CD4-positive, alpha-beta T cell treated with Interleukin-17A for 1 hour (primary cell): ENCODE measurements at places on chromosomes 16 and 17.

DNA sequence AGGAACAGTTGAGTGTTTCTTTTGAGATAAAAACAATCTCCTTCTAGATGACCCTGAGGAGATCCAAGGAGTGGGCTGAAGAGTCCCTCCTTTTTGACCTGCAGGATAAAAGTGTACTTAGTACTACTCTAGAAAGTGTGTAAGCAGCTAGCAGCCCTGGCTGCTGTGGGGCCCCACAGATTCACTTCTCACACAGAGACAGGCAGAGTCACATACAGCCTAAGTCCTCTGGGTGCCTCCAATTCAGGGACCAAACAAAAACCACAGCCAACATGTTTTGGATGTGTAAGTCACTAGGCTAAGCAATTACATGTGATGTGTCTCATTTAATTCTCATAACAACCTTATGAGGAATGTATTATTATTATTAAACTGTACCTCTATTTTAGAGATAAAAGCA lies 97.1 kb downstream of the TMEM100 start:
- DNase-seq = no peak

DNA sequence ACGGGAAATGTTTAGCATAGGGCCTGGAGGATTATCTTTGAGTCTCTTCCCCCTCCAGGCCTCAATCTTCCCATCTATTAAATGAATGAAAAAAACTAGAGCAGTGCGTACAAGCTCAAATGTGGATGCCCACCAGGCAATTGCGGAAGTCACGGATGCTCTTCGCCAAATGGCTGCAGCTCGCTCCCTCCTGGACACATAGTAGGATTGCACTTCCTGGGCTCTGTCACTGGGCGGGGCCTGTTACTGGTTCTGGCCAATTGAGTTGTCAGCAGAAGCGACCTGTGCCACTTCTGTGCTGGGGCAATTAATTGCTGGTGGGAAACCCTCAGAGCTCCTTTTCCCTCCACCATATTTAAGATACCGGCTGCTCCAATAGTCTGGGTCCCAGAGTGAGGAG lies 168.2 kb upstream of the IRX6 start:
- DNase-seq = no peak

GRCh38 chr16:74268372-74268782 lies 28.2 kb upstream of the PSMD7 start:
- DNase-seq = no peak

DNA sequence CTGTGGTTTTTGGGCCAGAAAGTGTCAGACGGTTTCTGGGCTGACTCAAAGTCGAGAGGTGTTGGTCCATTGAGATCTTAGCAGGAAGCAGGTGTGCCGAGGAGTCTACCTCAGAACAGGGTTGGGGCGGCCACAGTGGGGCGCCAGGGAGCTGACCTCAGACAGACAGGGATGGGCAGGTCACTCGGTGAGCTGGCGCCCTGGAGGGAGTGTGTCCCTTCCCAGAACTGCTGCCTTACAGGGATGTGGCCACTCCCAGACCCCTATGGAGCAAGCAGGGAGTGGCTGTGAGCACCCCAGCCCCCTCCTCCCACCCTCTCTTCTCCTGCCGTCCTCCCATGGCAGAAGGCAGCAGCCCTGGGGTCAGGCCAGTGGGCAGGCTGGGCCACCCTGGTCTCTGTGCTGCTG lies 14.0 kb upstream of the DPEP1 start:
- DNase-seq = peak; percentile 21

- DNase-seq = peak; percentile 27
Measured at GRCh38 chr17:32141258-32141657, 1.0 kb upstream of the RHOT1 start.

DNA sequence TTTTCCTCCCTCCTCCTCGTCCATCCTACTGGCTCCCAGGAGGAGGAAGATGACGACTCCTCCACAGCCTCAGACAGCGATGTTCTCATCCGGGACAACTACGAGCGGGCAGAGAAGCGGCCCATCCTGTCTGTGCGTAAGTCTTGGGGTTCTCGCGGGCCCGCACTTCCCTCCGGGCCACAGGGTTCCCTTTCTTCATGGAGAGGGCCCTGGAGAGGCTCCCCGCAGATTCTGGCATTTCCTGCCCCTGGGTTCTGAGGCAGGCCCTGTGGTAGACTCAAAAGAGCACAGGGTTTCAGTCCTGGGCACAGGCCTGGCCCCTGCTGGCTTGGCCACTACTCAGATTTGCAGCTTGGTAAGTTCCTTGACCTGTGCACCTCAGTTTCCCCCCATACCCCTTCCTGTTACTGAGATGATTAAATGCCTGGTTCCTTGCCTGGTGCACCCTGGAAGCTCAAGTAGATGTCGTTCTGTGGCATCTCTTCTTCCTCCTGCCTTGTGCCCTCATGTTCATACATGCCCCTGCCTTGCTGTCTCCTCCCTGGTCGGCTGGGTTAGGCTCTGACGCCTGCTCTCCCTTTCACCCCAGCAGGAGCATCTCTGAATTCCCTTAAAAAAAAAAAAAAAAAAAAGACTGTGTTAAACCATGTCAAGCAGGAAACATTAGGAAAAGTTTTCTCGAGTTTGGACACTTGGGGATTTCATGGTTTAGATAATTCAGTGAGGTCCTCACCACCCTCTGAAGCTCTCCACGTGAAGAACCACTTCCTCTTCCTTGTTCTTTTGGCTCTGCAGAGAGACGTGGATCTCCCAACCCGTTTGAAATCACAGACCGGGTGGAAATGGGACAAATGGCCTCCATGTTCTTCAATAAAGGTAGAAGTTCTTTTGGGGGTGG lies 14.3 kb upstream of the NAT9 start:
- no peak for DNase-seq

DNA sequence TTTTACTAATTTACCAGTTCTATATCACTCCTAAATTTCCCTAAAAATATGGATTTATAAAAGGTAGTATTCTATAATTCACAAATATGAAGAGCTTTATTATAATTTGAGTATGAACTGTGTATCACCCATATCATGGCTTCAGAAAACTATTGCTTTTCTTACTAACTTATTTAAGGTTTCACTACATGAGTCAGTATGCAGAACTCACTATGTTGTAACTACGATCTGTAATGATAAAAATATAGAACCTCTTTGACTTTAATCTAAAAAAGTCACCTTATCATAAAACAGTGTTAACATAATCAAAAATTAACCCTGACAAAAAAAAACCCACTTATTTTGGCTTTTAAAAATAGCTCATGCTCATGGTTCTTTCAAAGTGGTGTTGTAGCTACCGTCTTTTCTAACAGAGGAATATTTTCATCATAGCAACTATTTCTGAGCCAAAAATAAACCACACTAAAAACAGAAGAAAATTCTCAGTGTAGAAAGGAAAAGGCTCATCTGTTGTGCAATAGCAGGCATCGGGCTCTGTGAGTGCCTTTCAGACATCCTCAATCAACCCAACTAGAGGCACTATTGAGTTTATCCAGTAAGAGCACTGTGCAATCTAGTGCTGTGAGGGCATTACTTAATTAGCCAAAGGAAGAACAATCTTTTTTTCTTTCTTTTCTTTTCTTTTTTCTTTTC lies 42.1 kb downstream of the ITGAM start:
- peak; percentile 19 for DNase-seq

DNA sequence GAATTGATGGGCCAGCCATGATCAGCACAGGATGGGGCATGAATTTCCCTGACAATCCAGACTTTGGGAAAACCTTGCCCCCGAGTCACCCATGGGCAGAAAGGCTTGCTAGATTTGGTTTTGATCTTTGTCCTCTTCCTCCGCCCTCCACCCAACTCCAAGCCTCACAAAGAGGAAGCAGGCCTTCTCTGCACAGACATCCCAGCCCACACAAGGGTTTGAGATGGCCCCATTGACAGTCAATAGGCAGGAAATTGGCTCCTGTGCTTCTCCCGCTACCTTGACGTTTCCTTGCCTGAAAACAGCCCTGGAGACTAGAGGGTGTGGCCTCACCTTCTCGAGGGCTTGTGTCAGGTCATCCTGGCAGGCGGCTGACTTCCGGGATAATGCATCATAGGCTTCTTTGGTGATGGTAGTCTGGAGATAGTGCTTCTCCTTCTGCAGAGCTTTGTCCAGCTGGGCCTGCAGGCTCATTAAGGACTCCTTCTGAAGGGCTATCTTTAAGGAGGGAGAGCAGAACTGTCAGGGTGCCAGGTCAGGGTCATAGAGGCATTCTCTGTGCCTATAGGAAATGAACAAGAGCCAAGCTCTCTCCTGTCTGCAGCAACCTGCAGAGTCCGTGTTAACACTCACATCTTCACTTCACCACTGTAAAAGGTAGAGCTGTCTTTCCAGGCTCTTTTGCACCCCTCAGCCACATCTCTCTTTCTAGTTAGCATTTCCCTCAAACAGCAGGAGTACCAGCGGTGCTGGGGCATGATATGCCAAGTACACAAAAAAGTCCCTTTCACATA lies 32.2 kb downstream of the DHX38 start:
- DNase-seq = no peak

- DNase-seq = no peak
Measured at GRCh38 chr16:58940609-58941008, 206.5 kb upstream of the GOT2 start.

DNA sequence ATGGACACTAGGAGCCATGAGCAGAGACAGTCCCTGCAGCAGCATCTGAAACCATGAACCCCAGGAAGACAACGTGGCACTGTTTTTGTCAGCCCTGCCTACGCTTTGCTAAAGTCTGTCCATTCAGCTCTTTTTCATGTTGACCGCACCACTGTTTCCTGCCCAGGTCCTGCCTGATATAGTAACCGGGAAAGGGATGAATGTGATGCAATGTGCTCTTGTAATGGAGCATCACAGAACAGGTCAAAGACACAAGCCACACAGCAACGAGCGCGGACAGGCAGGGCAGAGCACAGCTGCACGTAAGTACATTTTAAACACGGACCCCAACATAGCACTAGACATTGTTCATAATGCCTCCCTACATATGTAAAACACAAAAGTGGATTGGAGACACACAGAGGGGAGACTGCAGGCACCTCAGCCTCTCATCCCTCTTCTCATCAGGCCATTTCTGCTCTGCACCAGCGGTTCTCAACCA lies 16.9 kb upstream of the TNFRSF13B start:
- no peak for DNase-seq

DNA sequence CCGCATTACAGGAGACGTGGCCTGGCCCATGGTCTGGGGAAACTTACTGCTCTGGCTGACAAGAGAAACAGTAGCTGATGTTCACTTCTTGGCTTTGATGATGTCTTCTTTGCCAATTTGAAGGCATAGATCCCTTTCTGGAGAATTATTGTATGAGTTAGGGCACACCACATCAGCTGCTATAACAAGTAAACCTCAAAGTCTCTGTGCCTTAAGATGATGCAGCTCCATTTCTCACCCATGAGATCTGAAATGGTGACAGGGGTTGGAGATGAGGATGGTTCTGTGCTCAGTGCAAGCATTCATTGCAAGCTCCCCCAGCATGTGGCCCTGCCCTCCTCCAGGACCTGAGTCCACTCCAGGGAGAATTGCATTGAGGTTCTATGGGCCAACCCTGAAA lies 157.4 kb downstream of the IRX5 start:
- DNase-seq = no peak

DNA sequence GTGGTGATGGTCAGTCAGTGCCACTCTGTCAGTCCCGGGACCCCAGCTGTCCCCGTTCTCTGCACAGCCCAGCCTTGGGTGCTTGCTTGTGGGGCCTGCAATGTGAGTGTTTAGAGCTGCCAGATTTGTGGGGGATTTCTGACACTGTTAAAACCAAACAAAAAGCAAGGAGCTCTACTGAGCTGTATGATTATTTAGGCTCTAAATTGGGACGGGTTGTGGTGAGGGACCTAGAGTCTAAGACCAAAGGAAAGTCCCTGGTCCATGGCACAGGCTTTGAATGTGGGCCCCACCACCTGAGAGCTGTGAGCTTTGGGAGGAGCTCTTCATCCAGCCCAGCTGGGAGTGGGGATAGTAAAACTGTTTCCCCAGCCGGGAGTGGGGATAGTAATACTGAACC lies 63.3 kb downstream of the KSR1 start:
- no peak for DNase-seq

DNA sequence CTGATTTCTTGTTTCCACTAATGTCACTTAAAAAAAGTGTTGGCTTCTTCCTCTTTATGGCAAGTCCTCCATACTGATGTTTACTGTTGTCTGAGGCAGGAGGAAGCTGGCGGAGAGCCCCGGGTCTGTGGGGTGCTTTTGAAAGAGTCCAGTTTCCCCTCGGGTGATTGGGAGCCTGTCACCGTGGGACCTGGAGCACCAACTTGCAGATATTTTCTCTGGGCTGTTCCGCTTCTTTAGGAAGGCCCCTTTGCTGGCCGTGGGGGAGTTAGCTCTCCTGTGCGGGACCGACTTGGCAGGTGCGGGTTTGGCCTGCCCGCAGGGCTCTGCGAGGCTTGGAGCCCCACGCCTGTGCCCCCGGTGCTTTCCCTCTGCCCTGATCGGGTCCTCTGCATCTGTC lies 3.1 kb downstream of the BANP start:
- peak; percentile 20 for DNase-seq

DNA sequence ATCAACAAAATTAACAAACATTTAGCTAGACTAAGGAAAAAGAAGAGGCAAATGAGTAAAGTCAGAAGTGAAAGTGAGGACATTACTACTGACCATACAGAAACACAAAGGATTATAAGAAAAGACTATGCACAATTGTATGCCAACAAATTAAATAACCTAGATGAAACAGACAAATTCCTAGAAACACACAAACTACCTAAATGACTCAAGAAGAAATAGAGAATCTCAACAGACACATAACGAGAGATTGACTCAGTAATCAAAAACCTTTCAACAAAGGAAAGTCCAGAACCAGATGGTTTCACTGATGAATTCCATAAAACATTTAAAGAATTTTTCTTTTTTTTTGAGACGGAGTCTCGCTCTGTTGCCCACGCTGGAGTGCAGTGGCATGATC lies 35.7 kb upstream of the MYLK3 start:
- DNase-seq = no peak

- no peak for DNase-seq
Measured at GRCh38 chr16:11020792-11021551, 76.6 kb downstream of the CLEC16A start.

DNA sequence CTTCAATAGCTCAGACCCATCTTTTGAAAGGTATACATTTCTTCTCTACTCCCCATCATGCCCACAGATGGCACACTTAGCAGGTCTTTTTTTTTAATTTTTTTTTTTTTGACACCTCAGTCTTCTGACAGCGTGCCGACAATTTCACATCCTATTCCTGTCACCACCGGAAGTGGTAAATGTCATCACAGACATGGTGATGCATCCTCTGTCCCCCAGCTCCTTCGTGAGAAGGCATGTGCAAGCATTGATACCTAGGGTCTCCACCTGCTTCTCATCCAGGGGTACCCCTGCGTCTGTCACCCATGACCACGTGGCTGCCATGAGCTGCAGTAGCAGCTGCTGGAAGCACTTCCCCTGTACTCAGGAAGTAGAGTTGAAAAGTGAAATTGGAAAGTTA lies 35.6 kb downstream of the ELAC2 start:
- peak; percentile 47 for DNase-seq

DNA sequence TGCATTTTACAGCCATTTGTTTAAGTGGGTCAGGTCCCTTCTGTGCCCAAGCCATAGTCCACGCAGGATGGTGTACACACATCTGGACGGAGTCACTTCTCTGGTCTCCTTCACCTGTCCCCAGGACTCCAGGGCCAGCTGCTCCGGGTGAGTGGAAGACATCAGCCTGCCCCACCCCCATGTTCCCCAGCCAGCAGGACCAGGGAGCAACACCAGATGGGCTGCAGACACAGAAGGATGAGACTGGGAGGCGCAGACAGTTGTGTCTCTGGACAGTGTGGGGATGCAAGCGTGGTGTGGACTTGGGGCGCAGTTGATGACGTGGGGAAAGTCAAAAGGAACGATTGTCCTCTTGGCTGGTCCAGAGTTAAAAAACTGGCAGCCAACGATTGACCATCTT lies 24.6 kb upstream of the WFDC1 start:
- no peak for DNase-seq
